ENCODE measurements at places on chromosomes 3 and 15.

GRCh38 chr3:17420668-17421067, 321.8 kb downstream of the TBC1D5 start:
- DNase-seq: no peak

DNA sequence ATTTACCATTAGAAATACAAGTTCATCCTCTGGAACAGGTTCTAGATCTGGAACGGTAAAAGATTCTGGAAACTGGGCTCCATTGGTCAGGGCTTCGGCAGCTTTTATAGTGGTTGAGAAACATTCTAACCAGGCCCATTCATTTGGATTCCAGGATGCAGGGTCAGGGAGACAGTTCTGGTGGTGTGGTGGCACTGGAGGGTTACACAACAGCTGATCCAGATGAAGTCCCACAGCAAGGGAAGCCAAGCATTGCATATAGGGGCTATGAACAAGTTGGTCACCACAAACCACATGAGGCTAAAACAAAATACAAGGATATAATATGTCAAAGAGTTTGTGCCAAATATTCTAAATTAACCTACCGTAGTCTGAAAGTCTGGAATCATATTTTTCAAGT, 43.0 kb downstream of the FBXL22 start:
- no peak for DNase-seq

GRCh38 chr3:155131104-155131503, 51.0 kb downstream of the MME start:
- no peak for DNase-seq

DNA sequence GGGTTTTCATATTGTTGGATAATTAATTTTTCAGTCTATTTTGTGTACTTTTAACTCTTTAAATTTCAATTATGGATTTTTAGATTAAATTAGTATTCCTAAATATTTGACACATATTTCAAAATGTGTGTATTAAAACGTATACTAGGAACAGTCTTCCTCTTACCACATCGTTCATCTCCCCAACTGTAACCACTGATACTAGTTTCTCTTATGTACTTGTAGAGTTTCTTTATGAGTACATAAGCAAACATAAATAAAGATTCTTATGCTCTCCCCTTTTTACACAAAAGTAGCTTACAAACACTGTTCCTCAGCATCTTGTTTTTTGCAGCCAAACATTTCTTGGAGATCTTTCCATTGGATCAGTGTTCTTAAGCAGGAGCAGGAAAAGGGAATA, 45.9 kb downstream of the CMSS1 start:
- DNase-seq: no peak

DNA sequence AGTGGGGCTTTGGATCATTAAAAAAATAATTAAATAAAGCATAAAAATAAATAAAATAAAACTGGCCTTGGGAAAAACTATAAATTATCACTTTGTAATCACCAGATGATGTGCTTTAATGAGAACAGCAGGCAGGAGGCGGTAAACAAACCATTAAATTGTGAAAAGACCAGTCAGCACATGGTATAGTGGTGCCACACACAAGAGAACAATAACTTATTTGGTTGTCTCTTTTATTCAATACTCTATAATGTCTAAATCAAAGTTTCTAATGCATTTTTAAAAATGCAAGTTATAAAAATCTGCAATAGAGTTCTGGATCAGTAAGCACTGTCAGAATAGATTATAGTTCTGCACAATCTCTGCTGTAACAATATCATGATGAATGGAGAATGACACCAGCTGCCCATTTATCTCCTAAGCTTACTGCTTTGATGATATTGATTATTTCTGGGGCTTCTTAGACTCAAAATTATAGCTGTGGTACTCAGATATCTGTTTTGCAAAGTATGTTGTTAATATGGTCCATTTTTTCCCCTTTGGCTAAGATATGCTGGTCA, 259.3 kb downstream of the NAALADL2 start:
- no peak for DNase-seq

DNA sequence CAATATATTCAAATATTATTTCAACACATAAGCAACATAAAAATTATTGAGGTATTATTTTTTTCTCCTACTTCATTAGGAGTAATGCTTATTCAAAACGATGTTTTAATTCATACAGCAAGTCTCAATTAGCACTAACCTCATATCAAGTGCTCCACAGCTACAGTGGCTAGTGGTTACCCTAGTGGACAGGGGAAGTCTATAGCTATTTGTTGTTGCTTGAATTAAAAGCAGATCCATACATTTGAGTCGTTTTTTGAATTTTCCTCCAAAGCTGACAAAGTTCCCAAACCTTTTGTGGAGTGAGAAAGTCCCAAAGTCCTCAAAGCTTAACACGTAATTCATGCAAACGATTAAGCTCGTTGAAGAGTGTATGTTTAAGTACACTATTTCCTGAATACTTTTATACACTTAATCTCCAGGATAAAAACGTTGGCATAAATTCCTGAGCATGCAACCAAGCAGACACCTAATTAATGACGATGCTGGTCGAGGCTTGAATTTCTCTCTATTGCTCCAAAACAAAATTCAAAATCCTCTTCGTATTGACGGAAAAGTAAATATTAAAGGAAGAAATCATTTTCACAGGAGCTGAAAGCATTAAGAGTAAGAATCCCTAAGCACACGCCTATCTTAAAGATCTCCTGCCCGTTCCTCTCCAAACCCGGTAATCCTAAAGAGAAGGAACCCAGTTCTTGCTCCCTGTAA, 985 bp downstream of the VPS13C start:
- no peak for DNase-seq

DNA sequence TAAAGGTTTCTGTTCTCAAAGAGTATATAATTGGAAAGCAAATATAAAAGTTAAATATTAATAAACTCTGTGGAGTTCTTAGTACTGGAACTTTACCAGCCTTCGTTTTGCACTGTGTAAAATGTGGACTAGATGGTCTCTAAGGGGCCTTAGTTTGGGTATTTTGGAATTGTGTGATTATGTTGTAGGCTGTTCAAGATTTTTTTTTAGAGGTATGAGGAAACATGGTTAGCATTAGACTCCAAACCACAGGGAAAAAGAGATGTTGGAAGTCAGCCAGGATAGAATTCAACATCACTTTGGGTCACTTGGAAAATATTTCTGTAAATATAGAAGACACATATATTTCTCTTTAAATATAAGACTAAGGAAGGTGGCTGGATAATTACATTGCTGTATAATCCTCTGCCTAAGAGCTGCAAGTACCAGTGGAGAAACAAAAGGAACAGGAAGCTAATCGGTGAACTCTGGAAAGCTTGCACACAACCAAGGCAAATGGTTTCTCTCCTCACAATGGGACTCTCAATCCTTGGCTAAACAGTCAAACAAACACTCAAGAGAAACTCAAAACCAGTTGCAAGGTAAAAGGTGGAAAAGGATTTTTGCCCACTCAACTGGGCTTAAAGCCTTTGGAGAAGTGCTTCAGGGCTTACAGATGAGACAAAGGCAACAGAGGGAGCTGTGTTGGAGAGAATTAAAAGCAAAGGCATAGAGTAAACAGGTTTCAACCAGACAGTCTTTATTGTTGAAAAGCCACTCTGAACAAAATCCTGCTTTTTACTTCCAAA, 141.7 kb downstream of the NR1D2 start:
- DNase-seq: no peak

DNA sequence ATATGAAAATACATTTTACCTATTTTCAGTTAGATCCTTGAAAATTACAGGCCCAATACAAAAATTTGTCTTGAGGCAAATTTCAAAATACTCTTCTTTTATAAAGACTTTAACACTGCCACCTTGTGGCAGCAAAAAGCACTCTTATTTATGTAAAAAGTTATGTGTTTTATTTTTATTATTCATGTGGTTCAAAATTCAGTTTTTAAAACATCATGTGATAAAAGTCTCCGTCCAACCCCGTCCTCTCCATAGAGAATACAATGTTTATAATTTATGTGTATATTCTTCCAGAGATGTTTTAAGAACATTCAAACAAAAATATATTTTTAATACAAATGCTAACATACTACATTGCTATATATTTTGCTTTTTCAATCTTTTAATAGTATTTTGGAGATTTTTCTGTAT, 36.9 kb upstream of the TRIM59 start:
- DNase-seq: no peak

DNA sequence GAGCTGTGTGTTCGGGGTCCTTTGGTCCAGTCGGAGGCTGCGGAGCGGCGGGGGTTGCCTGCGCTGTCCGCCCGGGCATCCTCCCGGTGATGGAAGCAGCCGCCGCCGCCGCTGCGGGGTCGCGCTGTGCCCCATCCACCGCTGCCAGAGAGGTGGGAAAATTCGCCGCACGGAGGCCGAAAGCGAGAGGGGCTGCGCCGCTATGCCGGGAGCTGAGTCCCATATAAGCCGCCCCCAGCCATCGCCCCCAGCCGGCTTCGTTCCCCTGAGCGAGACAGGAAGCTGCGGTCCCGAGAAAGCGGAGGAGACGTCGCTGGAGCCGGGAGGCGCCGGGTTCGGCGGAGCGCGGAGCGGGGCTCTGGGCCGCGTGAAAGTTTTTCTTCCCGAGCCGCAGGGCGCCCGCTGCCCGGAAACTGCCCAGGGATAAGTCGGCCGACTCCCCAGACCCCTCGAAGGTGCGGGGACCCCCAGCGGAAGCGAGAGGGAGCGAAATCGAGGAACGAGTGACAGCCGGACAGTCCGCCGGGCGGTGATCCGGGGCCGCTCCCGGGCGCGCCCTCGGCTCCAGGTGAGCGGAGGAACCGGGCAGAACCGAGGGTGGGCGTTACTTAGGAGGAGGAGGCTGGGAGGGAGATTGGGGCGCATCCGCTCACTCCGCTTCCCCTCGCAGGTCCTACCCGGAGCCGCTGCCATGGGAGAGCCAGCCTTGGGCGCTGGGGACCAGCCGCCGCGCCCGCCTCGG, 574 bp downstream of the CHST2 start:
- DNase-seq: peak; percentile 24

- no peak for DNase-seq
Observed at GRCh38 chr15:90558171-90558573, 28.4 kb downstream of the CRTC3 start.

DNA sequence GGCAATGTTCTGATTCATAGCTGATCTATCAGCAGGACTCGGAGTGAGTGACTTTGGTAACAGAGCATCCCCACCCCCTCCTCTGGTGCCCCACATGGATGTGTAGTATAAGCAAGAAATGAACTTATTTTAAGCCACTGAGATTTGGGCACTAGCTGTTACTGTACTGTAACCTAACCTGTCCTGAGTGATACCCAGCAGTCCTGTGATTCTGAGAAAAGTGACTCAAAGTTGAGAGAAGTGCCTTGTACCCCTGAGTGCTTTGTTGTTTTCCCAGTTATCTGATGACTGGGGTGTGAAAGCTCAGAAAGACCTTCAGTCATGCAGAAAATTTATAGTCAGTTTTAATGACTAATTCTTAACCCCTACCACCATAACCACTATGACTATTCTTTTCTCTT, 439.9 kb upstream of the RBMS3 start:
- no peak for DNase-seq

DNA sequence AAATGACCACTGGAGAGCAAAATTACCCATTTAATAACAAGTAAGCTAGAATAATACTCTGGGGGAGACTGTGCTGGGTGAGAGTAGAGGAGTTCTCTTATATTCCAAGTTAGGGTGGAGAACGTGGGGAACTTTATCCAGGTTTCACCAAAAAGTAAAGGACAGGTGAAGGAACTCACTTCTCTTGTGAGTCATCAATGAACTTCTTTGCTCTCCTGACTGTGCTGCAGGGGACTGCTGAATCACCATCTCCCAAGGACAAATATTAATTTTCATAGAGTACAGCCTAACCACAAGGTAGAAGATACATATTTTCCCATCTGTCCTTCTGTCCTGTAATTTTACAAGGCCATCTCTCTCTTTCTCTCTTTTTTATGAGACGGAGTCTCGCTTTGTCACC, 8.3 kb upstream of the PDCD6IP start:
- DNase-seq: no peak

- peak; percentile 34 for DNase-seq
Observed at GRCh38 chr3:158539414-158540014, 31.5 kb upstream of the MLF1 start.

DNA sequence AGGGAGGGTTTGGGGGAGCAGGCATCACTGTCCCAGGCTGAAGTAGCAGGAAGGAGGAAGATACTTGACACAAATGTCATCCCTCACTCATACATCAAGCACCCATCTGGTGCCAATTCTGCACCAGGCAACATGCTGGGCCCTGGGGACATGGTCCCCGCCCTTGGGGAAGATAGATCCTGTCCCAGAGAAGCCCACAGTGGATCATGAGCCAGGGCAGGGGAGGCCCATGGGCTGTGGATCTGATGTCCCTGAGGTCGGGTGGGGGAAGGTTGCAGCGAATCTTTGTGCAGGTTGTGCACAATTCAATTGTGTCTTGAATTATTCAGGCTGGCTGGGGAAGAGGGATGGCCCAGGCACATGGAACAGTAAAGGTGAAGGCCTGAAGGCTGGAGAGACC, 6.4 kb upstream of the CCDC33 start:
- DNase-seq: no peak

GRCh38 chr15:58306591-58307312, 125.0 kb upstream of the LIPC start:
- DNase-seq: no peak

DNA sequence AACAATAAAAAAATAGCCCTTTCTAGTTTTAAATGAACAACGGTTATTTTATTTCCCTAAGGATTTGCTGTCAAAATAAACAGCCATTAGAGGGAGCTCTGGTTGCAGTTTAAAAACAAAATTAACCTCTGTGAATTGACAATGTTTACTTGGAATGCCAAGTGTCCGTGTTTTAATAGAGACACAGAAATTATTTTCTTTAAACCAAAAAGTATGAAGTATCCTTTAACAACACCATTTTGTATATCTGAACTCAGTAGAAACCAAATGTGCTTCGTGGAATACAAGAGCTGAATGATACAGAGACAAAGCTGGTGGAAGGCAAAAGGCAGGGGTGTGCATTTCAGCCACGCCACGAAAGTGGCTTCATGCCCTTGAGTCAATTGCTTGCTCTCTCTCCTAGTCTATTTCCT, 74.4 kb downstream of the MOBP start:
- DNase-seq: no peak

- peak; percentile 90 for DNase-seq
Observed at GRCh38 chr3:48609088-48610005, at the start of gene UQCRC1. UQCRC1 (minus strand) TSS chr3:48609646; CDS start chr3:48609620, 26 bp downstream.

- DNase-seq: no peak
Observed at GRCh38 chr3:52570076-52570475, 33.7 kb downstream of the UQCC5 start.

DNA sequence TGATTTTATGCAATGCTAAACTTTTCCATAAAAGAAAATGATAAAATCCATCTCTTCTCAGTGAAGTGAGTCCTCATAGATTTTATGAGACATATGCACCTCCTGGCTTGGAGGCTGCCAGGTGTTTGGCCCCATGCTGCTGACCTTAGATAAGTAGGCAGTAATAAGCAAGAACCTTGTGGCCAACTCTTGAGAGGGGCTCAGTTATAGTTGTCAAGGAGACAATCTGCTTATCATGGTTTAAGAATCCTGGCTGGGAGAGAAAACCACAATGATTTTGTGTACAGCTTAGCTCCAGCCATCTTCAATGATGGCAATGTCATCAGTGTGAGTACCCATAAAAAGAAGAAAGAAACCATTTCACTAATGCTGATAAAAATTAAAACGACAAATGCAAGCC, 252.1 kb downstream of the CPNE4 start:
- DNase-seq: no peak

GRCh38 chr3:77605865-77606264, 566.0 kb downstream of the ROBO2 start:
- DNase-seq: no peak

- no peak for DNase-seq
Observed at GRCh38 chr3:58979840-58980239, 70.0 kb downstream of the CFAP20DC start.

Data from activated CD4-positive, alpha-beta T cell treated with anti-CD3 and anti-CD28 coated beads, Interleukin-2, amount 50 U/mL, for 1 hour (primary cell).